ENCODE measurements at places on chromosomes 2 and 18. TPM values are rescaled to one million over a fixed set of nuclear protein-coding genes. Genes with fewer than 3 reads are reported as not detected.

CHPF gene
- total RNA-seq: 29.1 TPM

LBH gene
- 125 TPM for total RNA-seq

ASIC4 gene
- total RNA-seq: 0.06 TPM

TMEM163 gene
- total RNA-seq: 0.12 TPM

IL1R2 gene
- total RNA-seq: 0.71 TPM

SLC14A1 gene
- total RNA-seq: not detected

YIPF4 gene
- 53.5 TPM for total RNA-seq

GREB1L gene
- total RNA-seq: 2.2 TPM

KLHL29 gene
- 4.0 TPM for total RNA-seq

ANKRD62 gene
- total RNA-seq: not detected

SERPINB10 gene
- 0.22 TPM for total RNA-seq

FEV gene
- not detected for total RNA-seq

SERPINB4 gene
- total RNA-seq: 0.16 TPM

UPP2 gene
- not detected for total RNA-seq

PROC gene
- 3.9 TPM for total RNA-seq

KCNIP3 gene
- total RNA-seq: 0.89 TPM

DIS3L2 gene
- total RNA-seq: 12.6 TPM

KCTD1 gene
- 34.7 TPM for total RNA-seq

TMEM182 gene
- 6.3 TPM for total RNA-seq

EPAS1 gene
- 112 TPM for total RNA-seq

KRTCAP3 gene
- total RNA-seq: 1.4 TPM

BBS5 gene
- 6.0 TPM for total RNA-seq

CLEC4F gene
- not detected for total RNA-seq

CRYGD gene
- total RNA-seq: not detected

RGPD4 gene
- not detected for total RNA-seq

BMPR2 gene
- total RNA-seq: 20.3 TPM

GPR55 gene
- not detected for total RNA-seq

AFF3 gene
- total RNA-seq: 0.06 TPM

CREG2 gene
- total RNA-seq: 10.0 TPM

OR6B2 gene
- not detected for total RNA-seq

LINC00305 gene
- total RNA-seq: not detected

SPP2 gene
- total RNA-seq: not detected

VPS4B gene
- total RNA-seq: 24.0 TPM
